ENCODE measurements at places on chromosomes 7 and 10.
A peak's percentile ranks its signal among the peaks of the same experiment; 100 is the strongest.

DNA sequence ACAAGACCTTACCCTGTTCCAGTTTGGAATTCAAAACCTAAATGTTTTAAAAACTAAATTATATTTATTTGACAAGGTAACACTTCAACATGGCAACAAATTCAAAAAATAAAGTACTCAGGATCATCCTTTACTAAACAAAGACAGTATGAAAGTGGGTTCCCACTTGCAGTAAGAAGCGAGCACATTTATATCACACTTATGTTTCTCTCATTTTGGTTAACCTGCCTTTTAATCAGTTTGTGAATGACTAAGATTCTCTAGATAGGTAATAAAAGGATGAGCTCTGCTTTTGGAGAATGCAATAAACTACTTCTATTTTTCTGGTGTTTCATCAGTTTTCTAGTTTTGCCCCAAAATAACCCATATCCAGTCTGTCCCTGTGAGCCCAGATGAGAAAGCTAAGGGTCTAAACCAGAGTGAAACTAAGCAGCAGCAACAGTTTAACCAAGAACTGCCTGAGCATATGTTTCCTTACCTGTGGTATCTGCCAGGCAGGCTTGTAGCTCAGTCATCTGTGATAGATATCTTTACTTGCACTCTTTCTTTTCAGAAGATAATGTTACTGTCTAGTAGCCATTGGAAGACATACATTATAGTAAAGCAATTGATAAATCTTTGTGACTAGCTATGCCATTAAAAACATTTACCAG is 64.1 kb downstream of the ABLIM1 start:
- DNase-seq: no peak

DNA sequence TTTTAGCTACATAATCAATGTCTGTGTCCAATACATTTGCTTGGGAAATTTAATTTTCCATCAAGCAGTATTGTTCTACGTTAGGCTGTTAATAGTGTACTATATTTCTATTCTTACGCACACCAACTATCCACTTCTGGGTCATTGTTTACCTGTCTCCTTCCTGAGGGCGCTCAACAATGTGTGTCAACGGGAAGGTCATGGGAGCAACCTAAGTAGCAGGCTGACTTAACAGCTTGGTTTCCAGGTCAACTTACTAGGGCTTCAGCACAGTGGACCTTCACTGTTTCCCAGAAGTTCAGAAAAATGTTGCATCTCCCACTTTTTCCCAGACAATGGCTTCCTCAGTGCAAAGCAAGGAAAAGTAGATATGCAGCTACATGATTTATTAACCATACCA is 13.7 kb downstream of the THSD7A start:
- no peak for DNase-seq

GRCh38 chr7:69652947-69653701 is 54.8 kb downstream of the AUTS2 start:
- no peak for DNase-seq

DNA sequence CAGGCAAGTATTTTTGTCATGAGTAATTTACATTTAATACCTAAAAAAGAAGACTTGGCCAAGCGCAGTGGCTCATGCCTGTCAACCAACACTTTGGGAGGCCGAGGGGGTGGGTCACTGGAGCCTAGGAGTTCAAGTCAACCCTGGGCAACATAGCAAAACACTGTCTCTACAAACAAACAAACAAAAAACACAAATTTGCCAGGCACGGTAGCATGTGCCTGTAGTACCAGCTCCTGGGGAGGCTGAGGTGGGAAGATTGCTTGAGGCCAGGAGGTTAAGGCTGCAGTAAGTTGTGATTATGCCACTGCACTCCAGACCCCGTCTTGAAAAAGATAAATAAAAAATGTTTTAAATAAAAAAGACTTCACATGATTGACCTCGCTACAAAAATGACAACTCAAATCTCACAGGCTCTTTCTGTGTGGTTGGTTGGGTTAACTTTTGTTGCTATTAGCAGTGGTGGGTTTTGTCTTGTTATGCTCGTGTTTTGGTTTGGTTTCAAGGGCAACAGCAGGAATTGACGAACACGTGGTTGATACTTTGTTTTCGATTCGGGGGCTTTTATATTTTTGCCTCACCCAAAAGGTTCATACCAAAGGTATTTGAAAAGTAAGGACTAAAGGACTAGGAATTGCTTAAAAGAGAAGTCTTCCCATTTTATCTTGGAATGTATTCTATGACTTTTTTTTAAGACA is 227.2 kb upstream of the MKLN1 start:
- DNase-seq: peak; percentile 74

DNA sequence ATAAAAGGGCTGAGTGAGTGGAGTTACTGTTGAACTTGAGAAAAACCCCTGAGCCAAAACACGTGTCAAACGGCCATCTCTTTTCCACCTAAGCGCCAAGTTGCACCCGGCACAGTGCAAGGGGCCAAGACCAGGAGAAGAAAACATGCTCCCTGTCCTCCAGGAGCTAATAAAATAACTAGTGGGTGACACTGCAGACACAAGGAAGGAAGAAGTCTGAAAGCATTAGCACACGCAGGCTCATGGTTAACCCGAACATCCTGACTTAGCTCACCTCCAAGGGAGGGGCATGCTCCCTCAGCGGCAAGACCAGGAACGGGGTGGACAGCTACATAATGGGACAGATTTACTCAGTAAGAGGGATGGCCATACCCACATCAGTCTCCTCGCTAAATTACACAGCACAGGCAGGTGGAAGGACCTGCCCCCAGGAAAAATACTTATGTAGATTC is 65.0 kb downstream of the PIP4K2A start:
- DNase-seq: peak; percentile 37

GRCh38 chr10:22253580-22253882 is 35.7 kb upstream of the EBLN1 start:
- peak; percentile 30 for DNase-seq

DNA sequence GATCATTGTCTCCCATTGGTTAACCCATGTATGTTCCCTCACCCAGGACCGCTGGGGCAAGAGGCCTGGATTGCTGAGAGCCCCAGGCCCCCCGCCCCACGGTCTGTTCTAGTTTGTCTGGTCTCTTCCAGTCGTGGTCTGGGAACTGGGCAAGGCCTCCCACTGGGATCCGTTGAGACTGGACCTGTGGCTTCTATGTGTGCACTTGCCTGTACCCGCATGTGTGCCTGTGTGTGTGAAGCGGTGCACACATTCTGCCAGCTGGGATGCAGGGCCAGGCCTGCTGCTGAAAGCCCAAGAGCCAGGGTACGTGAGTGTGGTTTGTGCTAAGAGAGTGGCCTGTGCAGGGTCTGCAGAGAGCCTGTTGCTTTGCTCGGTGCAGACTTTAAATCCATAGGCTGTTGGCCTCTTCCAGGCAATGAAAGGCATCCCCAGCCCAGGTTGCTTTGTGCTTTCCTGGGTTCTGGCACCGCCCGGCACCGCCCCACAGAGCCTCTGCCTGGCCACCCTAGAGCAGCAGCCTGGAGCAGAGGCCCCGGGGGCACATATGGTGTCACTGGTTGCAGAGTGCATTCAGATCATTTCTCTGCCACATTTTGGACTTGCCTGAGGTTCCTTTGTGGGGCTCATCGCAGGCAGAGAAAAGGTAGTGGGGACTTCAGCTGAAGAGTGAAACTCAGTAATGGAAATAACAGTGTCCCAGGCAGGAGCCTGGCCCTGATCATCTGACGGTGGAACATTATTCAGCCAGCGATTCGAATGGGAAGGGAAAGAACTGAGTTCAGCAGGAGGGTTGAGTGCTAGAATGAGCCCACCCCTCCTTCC is 215.5 kb downstream of the GLRX3 start:
- no peak for DNase-seq

- DNase-seq: no peak
Observed at GRCh38 chr10:18142151-18142550, 1.9 kb downstream of the CACNB2 start.

DNA sequence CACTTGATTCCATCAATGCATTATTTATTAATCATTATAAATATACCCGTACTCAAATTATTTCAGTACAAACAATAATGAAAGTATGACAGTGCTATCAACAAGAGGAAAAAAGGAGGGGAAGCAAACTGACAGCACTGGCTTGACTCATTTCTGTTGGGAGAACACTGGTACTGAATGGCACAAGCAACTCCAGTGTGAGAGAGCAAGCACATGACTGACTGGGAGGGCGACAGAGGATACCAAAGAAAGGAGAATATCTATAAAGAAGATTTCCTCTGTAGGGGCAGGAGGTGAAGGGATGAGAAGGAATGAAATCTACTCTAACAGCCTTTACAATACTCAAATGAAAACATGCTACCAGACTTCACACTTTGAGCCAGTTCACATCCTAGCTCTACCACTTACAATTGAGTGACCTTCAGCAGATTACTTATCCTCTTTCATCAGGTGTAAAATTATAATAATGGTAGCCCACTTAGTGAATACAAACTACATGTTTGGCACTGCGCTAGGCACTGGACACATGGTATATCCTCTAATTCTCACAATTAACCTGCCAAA is 1.5 kb downstream of the USP54 start:
- DNase-seq: no peak

- no peak for DNase-seq
Observed at GRCh38 chr7:150340875-150341262, 560 bp downstream of the RARRES2 start.

GRCh38 chr7:72405871-72406270 is 6.3 kb downstream of the CALN1 start:
- DNase-seq: no peak

GRCh38 chr7:75965617-75966016 is 28.8 kb downstream of the TMEM120A start:
- no peak for DNase-seq

DNA sequence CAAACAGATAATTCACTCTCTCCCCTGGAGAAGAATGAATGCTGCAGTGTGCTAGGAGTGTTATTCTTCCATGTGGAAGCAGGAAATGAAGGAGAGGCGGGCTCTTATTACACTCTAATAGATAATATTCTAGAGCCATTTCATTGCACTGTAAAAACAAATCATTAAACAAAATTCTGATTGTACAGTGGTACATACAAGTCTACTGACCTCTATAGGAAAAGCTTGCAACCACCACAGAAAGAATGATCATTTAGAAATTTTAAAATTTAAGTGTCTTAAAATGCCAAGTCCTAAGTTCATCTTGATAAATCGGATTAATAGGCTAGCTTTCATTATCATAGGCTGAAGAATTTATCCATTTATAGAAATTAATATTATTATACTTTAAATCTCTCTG is 960.3 kb upstream of the LRRN3 start:
- DNase-seq: no peak

GRCh38 chr7:27843584-27844305 is 103.8 kb downstream of the TAX1BP1 start:
- DNase-seq: no peak

DNA sequence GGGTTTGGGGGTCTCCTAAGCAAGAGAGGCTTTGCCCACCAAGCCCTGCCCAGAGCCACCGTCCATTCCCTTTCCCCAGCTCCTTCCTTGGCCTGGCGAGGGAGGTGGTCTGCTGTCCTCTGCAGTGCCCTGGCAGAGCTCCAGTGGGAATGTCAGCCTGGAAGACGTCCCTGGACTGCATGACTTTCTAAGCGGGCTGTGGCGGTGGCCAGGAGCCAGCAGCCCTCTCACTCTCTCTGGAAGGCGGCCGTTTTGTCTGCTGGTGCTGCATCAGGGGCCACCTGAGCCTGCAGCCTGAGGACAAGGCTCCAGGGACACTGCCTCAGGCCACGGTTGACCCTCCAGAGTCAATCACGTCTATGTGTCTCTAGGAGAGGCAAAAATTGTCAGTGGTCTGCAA is 271.0 kb downstream of the SKAP2 start:
- DNase-seq: no peak

Data from central memory CD4-positive, alpha-beta T cell (primary cell).